ENCODE measurements at places on chromosomes 11 and 22. TPM values are rescaled to one million over a fixed set of nuclear protein-coding genes. Genes with fewer than 3 reads are reported as not detected.
A peak's percentile ranks its signal among the peaks of the same experiment; 100 is the strongest.

- H3K36me3 ChIP-seq: no peaks in the 10 kb centered on the region
- no peaks in the 10 kb centered on the region for H3K27me3 ChIP-seq
- H3K27ac ChIP-seq: no peak overlapping the region
- DNase-seq: no peak
- no peak overlapping the region for H3K4me3 ChIP-seq
These were observed 44.5 kb downstream of the LRRC4C start for GRCh38 chr11:41414771-41415440.

KRTAP5-2 gene
- total RNA-seq: not detected

TECTA gene
- total RNA-seq: 0.80 TPM

- no peak for DNase-seq
- H3K4me1 ChIP-seq: peaks cover 6% of the 10 kb centered on the region
- H3K4me3 ChIP-seq: no peak overlapping the region
These were observed 562.6 kb upstream of the CADM1 start for GRCh38 chr11:116066777-116067176.

DNA sequence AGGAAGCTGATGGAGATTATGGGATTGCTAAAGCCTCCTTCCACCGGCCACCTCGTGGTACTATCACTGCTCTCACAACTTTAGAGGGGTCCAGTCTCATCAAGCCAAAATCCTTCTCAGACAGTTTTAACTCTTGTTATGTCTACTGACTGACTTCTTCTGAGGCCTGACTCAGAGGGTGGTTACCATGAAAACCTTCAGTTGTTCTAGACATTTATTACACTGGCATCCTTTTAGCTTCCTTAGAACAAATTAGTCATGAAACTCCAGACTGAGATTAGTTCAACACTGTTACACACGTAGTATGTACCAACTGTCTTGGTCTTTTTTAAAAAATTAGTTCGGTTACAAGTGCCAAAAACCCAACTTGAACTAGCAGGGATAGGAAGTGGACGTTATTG, 7.5 kb downstream of the DIXDC1 start:
- peaks cover 39% of the 10 kb centered on the region for H3K4me1 ChIP-seq
- H3K4me3 ChIP-seq: no peak overlapping the region
- no peaks in the 10 kb centered on the region for H3K27me3 ChIP-seq

DNA sequence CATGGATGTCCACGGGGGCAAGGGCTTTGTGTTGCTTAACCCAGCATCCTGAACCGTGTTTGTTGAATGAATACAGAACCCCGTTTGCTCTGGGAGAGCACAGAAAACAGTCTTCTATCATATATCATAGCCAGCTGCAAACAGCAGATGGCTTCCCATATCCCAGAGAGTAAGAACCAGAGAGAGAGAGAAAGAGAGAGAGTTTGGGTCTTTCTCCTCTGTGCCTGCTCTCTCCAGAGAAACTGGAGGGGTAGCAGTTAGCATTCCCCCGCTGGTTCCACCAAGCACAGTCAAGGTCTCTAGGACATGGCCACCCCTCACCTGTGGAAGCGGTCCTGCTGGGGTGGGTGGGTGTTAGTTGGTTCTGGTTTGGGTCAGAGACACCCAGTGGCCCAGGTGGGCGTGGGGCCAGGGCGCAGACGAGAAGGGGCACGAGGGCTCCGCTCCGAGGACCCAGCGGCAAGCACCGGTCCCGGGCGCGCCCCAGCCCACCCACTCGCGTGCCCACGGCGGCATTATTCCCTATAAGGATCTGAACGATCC, 440 bp upstream of the TIMP3 start:
- H3K4me1 ChIP-seq: peaks cover 36% of the 10 kb centered on the region
- H3K36me3 ChIP-seq: peaks cover 31% of the 10 kb centered on the region
- H3K27ac ChIP-seq: peak overlapping the region; percentile 86
- H3K4me3 ChIP-seq: peak overlapping the region; percentile 99
- no peaks in the 10 kb centered on the region for H3K27me3 ChIP-seq
- no peak for DNase-seq

DNA sequence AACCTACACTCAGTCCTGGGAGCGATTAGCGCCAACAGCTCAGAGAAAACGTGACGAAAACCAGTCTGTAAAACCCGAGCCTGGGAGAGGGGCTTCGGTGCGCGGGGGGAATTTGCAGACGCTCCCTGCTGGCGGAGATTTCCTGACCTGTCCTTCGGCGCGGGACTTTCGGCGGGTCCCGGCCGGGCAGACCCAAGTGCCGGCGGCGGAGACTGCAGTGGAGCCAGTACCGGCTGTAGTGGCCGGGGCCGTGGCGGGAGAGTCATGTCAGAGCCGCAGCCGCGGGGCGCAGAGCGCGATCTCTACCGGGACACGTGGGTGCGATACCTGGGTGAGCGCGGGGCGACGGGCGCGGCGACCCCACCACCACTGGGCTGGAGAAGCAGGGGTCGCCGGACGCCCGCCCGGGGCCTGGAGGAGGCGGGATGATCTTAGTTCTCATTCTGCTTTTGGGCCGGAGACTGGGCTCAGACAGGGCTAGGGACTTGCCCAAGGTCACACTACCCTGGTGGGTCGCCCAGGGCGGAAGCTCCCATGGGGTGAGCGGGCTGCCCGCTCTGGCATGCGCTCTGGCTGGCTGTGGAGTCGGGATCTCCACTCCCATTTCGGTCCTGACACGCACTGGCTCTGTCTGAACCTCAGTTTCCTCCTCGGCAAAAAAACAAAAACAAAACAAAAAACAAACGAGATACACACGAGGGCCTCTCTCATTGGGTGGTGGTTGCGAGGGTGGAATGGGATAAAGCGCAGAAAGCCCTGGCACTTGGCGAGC, at the start of gene MTFP1:
TSS of gene MTFP1 (plus strand) at position 153 of the 772 bp plus-strand sequence. CDS start at position 265, 112 bp downstream.
- peaks cover 53% of the 10 kb centered on the region for H3K4me1 ChIP-seq
- H3K27ac ChIP-seq: peak within 1 kb of the TSS; percentile 96
- H3K36me3 ChIP-seq: no peaks in the 10 kb centered on the region

PRDM10 gene
- 8.6 TPM for total RNA-seq

PGA5 gene
- total RNA-seq: 0.86 TPM

DNA sequence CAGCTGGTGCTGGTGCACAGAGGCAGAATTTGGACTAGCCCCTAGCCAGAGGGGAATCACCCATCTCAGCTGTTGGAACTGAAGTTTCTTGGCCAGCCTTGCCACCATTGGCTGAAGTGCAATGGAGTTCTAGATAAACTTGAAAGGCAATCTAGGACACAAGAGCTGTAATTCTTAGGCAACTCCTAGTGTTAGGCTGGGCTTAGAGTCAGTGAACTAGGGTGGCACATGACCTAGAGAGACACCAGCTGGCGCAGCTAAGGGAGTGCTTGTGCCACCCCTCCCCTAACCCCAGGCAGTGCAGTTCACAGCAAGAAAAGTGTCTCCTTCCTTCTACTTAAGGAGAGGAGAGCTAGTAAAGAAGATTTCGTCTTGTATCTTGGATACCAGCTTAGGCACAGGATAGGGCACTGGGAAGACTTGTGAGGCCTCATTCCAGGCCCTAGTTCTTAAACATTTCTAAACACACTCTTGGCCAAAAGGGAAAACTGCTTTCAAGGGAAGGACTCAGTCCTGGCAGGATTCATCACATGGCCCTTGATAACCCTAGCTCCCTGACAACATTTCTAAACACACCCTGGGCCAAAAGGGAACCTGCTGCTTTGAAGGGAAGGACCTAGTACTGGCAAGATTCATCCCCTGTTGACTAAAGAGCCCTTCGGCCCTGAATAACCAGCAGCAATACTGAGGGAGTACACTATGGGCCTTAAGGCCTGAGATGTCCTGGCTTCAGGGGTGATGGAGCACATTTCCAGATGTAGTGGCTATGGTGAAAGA, 53.4 kb downstream of the XRRA1 start:
- DNase-seq: no peak
- H3K27me3 ChIP-seq: no peaks in the 10 kb centered on the region
- no peak overlapping the region for H3K27ac ChIP-seq
- H3K4me1 ChIP-seq: no peaks in the 10 kb centered on the region
- peaks cover 13% of the 10 kb centered on the region for H3K36me3 ChIP-seq

DNA sequence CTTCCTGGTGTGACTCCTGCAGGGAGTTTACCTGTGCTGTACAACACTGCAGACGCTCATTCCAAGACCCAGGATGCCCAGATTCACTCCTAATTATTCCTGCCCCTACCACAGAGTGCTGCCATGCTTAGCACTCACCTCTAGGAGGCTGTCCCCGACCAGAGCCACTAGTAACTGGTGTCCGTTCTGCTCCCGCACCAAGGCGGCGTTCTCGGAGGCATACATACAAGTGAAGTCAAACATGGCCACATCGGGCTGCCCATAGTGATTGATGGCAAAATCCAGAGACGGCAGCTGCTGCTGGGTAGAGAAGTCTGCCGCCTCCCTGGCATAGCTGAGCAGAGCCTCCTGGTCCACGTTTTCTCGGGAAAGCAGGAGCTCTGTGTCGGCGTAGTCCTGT, 122.3 kb upstream of the BID start:
- H3K4me3 ChIP-seq: no peak overlapping the region
- peak overlapping the region; percentile 64 for H3K27ac ChIP-seq
- H3K36me3 ChIP-seq: peaks cover 55% of the 10 kb centered on the region
- H3K4me1 ChIP-seq: peaks cover 17% of the 10 kb centered on the region

- no peak for DNase-seq
- H3K4me3 ChIP-seq: no peak overlapping the region
- H3K4me1 ChIP-seq: no peaks in the 10 kb centered on the region
- no peaks in the 10 kb centered on the region for H3K27me3 ChIP-seq
- no peaks in the 10 kb centered on the region for H3K36me3 ChIP-seq
These were observed 97.1 kb upstream of the CARD18 start for GRCh38 chr11:105236664-105237063.

POU2AF1 gene
- total RNA-seq: 0.17 TPM

DNA sequence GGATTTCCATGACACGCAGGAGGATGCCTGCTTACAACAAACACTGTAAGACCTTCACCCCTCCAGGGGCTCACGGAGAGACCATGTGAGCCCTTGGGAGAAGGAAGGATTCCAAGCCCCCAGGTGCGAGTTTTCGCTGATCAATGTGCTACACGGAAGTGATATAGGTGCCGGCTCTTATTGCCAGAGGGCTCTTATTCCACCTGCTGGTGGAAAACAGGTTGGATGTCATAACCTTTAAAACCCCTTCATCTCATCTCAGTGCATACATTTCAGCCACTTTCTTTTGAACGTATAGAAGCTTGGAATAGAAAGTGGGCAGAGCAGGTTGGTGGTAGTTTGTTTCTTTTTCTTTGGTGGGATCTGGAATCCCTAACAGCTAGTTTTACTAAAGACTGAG, 25.8 kb downstream of the LAYN start:
- no peak overlapping the region for H3K27ac ChIP-seq
- no peaks in the 10 kb centered on the region for H3K27me3 ChIP-seq
- no peaks in the 10 kb centered on the region for H3K36me3 ChIP-seq
- no peak for DNase-seq

GRCh38 chr11:69380451-69380901, 86.5 kb downstream of the MYEOV start:
- H3K4me3 ChIP-seq: no peak overlapping the region
- H3K4me1 ChIP-seq: no peaks in the 10 kb centered on the region
- H3K27ac ChIP-seq: no peak overlapping the region
- DNase-seq: no peak
- no peaks in the 10 kb centered on the region for H3K36me3 ChIP-seq

DNA sequence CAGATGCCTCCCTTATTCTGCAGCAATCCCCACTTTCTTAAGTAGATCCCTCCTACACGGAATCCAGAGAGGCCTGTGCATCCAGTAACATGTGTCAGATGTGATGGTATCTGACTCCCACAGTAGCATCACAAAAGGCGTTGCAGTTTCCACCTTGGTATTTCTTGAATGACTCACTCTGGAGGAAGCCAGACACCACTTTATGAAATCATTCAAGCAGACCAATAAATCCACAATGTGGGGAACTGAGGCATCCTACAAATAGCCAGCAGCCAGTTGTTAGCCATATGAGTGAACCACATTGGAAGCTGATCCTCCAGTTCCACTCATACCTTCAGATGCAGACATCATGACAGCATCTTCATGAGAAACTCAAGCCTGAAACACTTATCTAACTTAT, 798.1 kb downstream of the OPCML start:
- H3K27ac ChIP-seq: no peak overlapping the region
- no peaks in the 10 kb centered on the region for H3K27me3 ChIP-seq
- DNase-seq: no peak
- H3K36me3 ChIP-seq: no peaks in the 10 kb centered on the region

DNA sequence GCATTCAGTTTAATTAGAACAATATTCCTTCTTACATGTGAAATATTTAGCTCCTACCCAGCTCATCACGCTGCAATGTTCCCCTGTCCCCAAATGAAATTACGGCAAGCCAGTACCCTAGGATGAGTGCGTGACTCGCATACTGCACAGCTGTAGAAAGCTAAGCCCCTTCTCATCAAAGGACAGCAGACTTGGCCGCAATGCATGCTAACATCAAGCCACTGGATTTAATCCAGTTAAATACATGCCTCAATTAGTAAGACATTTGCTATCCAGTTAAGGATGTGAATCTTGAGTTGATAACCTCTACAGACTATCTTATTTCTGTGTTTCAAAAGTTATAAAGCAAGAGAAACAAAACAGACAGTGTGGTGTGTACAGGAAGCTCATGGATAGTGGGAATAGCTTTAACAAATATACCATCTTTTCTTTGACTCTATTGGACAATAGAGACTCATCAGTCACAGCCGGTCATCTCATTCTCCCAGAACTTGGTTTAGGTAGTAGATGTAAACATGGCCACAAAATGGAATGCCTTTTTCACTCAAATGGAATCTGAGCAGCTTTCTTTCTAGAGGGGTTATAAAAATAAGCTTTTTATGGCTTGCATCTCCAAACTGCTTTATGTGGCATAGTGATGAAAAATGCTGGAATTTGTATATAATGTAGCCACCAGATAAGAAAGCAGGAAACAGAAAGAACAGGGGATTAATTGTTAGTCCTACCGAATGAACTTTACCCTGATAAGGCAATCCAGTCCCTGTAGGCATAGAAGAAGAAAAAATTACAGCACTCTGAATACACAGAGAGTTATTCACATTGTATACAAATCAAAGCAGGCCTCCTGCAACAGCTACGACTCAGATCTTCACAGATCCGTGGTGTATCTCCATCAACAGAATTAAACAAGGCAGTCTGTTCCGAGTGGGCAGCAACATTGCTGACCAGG, 224.1 kb downstream of the CADM1 start:
- H3K27me3 ChIP-seq: no peaks in the 10 kb centered on the region
- H3K4me3 ChIP-seq: no peak overlapping the region
- H3K27ac ChIP-seq: no peak overlapping the region
- H3K4me1 ChIP-seq: peaks cover 6% of the 10 kb centered on the region

GRCh38 chr11:118901494-118902335, 18.0 kb downstream of the CXCR5 start:
- H3K27ac ChIP-seq: peak overlapping the region; percentile 22
- no peak for DNase-seq
- peaks cover 43% of the 10 kb centered on the region for H3K36me3 ChIP-seq
- H3K4me1 ChIP-seq: peaks cover 43% of the 10 kb centered on the region
- H3K4me3 ChIP-seq: no peak overlapping the region

DNA sequence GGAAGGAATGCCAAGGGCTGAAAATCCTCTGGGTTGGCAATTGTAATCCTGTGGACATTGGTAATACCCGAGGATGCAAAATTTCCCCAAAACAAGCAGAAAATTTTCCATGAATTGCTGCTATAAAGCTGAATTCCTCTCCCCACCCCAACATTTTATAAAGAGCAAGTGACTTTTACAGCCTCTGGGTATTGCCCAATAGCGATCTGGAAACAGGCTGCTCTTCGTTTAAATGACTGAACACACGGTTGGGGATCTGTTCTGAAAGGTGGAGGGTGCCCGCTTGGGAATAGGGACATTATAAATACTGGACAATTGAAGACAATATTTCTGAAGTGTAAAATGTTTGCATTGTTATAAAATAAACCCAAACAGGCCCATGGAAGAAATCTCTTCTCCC, 20.6 kb downstream of the EHF start:
- no peak for DNase-seq
- no peaks in the 10 kb centered on the region for H3K36me3 ChIP-seq
- no peak overlapping the region for H3K27ac ChIP-seq
- H3K27me3 ChIP-seq: no peaks in the 10 kb centered on the region
- no peaks in the 10 kb centered on the region for H3K4me1 ChIP-seq
- no peak overlapping the region for H3K4me3 ChIP-seq
